Activated naive CD4-positive, alpha-beta T cell treated with anti-CD3 and anti-CD28 coated beads, Interleukin-2, amount 10 ng/mL, durations not matched to agents 7 days and 5 days (primary cell): ENCODE measurements at places on chromosomes 3 and 15.

DNA sequence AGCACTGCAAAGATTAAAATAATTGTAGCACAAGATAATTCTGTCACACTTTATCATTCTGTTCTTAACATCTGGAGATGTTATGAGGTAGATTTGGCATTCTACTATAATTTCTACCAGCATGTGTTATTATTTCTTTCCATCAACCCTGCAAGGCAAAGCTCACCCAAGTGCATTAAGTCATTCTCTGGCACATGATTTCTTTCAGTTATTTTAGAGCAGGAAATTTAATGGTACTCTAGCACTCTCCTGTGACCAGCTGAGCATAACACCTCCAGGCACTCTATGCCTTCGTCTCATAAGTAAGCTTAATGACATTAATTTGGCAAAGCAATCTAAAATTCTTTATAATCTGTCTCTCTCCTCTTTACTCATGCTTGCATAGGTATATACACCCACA is 300.2 kb upstream of the GPR149 start:
- no peak overlapping the region for H3K27ac ChIP-seq
- no peak overlapping the region for H3K4me3 ChIP-seq
- DNase-seq, result no peak
- no peaks in the 10 kb centered on the region for H3K4me1 ChIP-seq
- H3K27me3 ChIP-seq, result no peaks in the 10 kb centered on the region

- H3K4me3 ChIP-seq, result no peak overlapping the region
- H3K27ac ChIP-seq, result no peak overlapping the region
- no peaks in the 10 kb centered on the region for H3K4me1 ChIP-seq
These were observed 172.0 kb upstream of the TRIM42 start for GRCh38 chr3:140505876-140506275.

DNA sequence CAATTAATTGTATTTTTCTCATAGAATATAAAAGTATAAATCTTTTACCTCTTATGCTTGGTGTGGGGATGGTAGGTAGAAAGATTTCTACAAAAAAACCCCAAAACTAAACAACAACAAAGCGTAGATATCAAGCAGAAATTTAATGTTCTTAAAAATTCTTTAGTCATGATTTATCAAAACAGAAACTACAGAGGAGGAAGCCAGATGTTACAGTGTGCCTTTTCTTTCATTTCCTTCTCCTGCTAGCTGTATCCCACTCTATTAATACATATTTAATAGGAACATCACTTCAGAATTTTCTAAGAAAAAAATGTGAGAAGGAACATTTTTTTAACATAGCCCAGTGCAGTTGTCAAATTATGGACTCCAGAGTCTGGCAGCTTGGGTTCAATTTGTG is 420.6 kb downstream of the TUSC7 start:
- DNase-seq, result no peak
- no peaks in the 10 kb centered on the region for H3K27me3 ChIP-seq
- no peak overlapping the region for H3K4me3 ChIP-seq
- no peaks in the 10 kb centered on the region for H3K36me3 ChIP-seq

DNA sequence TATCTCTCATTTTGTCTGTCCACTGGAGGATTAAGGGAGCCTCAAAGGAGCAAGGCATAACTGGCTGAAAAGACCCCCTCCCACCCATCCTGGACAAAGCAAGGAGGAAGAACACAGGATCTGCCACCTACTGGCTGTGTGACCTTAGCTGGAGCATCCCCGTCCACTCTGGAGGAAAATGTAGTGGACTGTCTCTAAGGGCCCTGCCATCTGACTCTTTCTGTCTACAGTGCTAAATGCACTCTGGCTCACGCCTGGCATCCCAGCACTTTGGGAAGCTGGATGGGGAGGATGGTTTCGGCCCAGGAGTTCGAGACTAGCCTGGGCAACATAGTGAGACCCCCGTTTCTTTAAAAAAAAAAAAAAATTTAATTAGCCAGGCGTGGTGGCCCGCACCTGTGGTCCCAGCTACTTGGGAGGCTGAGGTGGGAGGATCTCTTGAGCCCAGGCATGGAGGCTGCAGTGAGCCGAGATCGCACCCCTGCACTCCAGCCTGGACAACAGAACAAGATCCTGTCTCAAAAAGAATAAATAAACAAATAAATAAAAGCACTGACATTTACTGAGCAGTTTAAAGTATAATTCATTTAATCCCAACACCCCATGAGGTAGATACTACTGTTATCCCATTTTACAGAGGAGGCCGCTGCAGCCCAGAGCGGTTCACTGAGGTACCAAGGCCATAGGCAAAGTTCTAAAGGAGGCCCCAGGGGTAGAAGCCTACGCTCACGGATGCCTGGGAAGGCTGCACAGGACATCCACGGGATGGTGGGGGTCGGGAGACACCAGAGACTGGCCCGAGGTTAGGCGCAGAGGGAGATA is 1.1 kb downstream of the TBC1D2B start:
- DNase-seq, result peak; percentile 39
- H3K4me1 ChIP-seq, result peaks cover 55% of the 10 kb centered on the region
- H3K36me3 ChIP-seq, result peaks cover 29% of the 10 kb centered on the region
- no peaks in the 10 kb centered on the region for H3K27me3 ChIP-seq
- H3K27ac ChIP-seq, result peak overlapping the region; percentile 92

DNA sequence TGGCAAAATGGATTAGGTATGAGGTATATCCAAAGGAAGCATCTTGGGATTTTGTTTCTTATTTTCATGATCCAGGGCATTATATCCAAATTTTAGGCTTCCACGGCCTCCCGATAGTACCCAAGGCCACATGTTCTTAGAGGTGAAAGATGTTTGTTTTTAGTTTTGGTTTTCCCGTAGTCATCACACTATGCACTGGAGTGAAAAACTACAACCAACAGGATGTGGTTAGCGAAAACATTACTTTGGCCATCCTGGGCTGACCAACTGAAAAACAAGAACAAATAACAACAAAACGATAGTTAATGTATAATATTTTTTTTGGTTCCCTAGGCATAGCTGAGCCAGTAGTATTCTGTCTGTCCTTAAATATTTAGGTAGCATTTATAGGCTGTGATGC is 749.7 kb downstream of the GRM7 start:
- no peak for DNase-seq
- no peaks in the 10 kb centered on the region for H3K36me3 ChIP-seq
- no peak overlapping the region for H3K4me3 ChIP-seq
